Fibroblast of lung (primary cell): ENCODE measurements at places on chromosomes 2 and 18. TPM values are rescaled to one million over a fixed set of nuclear protein-coding genes. Genes with fewer than 3 reads are reported as not detected.
A peak's percentile ranks its signal among the peaks of the same experiment; 100 is the strongest.

GRCh38 chr2:96693286-96694200, 46.3 kb downstream of the LMAN2L start:
- DNase-seq = no peak

- DNase-seq = no peak
Measured at GRCh38 chr2:216932113-216932862, 72.4 kb upstream of the TNP1 start.

DNA sequence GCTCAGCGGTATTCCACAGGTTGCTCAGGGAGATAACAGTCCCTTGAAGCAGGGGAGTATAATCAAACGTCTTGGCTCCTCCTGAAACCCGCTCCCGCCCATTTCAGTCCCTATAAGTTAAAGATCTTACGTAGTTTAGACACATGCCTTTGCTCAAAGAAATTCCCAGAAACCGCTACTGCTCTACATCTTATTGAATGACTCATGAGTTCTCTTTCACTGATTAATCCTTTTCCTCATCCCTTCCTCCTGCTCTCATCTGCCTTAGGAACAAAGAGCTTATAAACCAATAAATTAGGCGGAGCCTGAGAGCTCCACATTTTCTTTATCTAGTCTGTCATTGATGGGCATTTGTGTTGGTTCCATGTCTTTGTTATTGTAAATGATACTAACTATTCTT, 4.2 kb upstream of the SERPINB4 start:
- peak; percentile 34 for DNase-seq

- DNase-seq = no peak
Measured at GRCh38 chr2:74617122-74617521, 31.0 kb downstream of the M1AP start.

DNA sequence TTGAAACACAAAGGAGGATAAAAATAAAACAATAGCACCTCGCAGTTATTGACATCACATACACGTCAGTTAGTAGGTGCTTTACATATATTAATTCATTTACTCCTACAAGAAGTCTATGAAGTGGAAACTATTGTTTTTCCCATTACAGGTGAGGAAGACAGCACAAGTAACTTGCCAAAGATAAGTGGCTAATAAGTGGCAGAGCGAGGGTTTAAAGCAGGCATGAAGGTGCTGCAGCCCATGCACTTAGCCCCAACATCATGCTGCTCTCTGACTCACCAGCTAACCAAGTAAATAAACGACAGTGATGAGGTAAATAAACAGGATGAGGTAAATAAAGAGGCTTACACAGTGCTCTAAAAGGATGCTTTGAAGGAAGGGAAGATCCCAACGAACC, 498.6 kb upstream of the ZEB2 start:
- no peak for DNase-seq

DNA sequence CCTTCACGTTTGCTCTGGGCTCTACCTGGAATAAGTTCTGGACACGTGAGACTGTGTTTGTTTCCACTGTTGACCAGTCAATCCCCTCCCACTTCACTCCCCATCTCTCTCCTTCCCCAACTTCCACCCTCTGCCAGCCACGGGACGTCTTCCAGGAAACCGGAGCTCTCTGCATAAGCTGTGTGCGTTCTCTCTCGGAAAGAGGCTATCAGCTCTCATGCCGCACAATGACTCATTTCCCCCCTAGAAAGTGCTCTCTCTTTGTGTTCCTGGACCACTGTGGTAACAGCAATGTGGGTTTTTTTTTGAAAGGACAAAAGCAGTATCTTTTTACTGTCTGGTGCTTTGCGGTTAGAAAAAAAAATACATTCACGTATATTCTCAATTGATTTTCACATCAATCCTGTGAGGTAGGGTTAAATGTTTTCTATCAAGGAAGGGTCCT, 10.2 kb downstream of the PROKR1 start:
- DNase-seq = peak; percentile 90

DNA sequence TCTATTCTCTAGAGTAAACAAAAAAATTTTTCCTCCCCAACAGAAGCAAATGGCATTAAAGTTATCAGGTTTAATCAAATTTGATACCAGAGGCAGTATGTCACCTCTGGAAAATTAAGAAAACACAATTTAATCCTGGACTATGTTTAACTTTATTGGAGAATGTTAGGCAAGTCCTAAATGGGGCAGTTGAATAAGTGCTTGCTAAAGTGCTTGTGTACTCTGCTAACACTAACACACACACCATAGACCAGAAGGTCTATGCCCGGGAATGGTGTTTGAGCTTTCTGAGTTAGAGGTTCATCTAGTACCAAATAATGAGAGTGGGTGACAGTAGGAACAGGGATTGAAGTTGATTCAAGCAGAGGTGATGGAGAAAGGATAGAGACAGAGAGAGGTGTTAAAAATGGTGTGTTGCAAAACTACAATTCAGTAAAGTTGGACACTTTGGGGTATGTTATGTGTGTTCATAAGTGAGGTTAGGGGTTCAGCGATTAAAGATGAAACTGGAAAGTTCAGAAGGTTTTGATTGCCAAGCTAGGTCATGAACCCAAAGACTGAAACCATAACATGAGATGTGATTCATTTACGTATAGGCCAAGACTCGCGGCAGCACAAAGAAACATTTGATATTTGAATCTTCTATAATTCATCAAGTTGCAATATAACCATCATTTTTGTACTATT, 40.5 kb upstream of the PEX13 start:
- no peak for DNase-seq

GRCh38 chr2:239468491-239469105, 67.8 kb upstream of the HDAC4 start:
- no peak for DNase-seq

DNA sequence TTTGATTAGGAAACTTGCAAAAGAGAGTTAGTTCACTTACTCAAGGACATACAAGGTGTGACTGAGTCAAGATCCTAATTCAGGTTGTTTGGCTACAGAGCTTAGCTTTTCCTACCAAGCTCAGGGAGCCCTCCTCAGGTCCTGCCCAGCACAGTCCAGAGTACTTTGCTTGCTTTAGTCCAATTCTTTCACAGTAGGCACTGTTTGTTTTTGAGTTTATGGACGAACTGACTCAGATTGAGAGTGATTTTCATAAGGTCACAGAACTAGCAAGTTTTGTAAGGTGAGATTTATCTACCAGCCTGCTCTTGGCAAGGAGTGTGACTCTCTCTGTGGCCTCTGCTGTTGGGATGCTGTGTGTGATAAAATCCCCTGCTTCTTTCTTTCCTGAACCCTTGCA, 310.5 kb downstream of the PTPRM start:
- DNase-seq = no peak

GRCh38 chr2:172572981-172573380, 17.1 kb downstream of the PDK1 start:
- DNase-seq = no peak

DNA sequence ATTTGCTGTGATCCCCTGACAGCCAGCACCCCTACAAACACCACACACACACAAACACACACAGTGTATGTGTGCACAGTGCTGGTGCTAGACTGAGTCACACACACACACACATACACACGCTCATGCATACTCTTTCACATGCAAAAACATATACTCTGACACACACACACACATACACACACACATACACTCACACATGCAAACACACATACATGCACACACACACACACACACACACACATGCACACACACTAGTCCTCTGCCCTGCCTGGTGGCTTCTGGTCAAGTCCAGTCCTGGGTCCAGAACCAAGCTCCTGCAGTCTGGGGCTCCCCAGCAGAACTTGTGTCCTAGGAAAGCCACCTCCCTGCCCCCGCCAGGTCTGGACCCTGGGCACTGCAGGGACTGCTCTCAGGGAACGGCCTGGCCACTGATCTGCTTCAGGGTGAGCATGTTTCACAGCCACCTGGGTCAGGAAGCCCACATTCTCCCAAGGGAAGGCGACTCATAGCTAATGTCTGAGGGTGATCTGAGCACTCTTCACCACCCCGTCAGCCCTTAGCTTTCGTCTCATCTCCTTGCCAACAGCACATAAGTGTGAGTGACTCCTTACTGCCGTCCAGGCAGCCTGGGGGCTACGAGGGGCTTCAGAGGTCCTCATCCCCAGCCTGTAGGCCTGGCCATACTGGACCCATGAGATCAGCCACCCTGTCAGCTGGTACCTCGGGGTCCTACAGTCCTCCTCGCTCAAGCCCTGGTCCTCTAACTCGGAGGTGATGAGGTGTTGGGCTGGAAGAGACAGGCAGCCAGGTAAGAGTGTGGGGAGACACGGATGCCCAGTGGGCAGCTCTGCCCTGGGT, 88.1 kb downstream of the MCFD2 start:
- peak; percentile 68 for DNase-seq

GRCh38 chr2:233832414-233832813, 21.9 kb downstream of the HJURP start:
- peak; percentile 6 for DNase-seq

- DNase-seq = peak; percentile 56
Measured at GRCh38 chr2:9178110-9178903, 28.3 kb upstream of the ASAP2 start.

- DNase-seq = no peak
Measured at GRCh38 chr2:100483895-100484294, 13.6 kb downstream of the NMS start.

DNA sequence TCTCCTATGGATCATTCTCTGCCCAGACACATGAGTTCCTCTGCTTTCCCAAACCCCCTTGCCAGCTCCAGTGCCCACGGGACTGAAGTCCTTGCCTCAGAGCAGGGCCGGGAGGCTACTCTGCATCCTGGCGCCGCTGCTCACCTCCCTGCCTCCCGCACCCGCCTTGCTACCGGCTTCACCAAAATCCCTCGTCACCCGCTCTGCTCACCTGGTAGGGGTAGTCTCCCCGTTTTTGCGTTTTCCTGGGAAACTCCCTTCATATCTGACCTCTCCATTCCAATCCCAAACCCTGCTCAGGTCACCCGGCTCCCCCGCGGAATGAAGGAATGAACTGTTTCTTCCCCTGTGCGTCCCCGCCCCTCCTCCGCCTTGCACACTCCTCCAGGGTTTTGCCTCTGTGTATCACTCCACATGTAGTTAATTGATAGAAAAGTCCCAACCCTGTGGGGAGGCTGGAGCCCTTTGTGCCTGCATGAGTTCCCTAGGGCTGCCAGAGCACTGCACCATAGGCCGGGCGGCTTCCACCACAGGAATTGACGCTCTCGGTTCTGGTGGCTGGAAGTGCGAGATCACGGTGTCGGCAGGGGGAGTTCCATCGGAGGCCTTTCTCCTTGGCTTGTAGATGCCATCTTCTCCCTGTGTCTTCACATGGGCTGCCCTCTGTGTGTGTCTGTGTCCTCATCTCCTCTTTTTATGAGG, 2.0 kb upstream of the DGKD start:
- no peak for DNase-seq

- peak; percentile 16 for DNase-seq
Measured at GRCh38 chr2:88329815-88330603, 122.5 kb downstream of the FOXI3 start.

- no peak for DNase-seq
Measured at GRCh38 chr2:88195246-88195645, 25.1 kb downstream of the THNSL2 start.

DNA sequence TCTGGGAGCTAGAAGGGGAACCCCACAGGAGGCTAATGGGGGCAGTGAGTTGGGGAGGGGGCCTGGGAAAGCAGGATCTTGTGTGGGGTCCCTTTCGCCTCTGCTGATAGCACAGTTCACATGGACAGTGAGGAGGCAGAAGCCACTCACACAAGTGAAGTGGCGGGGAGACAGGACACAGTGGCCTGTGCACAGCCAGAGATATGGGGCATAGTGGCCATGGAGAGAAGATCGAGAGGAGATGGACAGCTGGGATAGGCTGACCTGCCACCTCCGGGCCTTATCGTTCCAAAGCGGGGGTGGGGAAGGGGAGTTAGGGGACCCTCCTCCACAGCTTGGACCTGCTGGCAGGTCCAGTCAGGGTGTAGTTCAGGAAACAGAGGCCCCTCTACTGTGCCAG, 69.8 kb upstream of the EDAR start:
- DNase-seq = no peak

- no peak for DNase-seq
Measured at GRCh38 chr2:147013696-147014392, 831.0 kb upstream of the ACVR2A start.

GRCh38 chr2:105057005-105057404, 19.1 kb downstream of the MRPS9 start:
- no peak for DNase-seq

DNA sequence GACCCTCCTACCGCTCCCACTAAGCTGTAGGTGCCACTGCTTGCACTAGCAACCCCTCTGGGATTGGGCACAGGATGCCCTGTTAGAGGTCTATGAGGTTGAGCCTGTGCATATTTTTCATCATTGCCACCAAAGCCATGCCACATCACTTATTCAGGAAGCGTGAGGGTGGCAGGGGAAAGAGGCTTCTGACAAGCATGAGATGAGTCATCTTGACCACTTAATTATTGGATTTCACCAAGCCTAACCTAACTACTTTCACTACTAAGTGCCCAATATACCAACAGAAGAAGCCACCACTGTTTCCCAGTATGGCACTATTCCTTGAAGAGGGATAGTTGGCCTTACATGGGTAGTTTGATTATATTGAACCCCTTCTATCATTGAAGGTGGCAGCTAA, 181.3 kb upstream of the EPHA4 start:
- DNase-seq = no peak

- DNase-seq = peak; percentile 6
Measured at GRCh38 chr2:121284463-121285449, at the start of gene TFCP2L1. Gene TFCP2L1, minus strand, starts transcription at chr2:121285202. Its CDS starts 93 bp downstream, at chr2:121285109.

DNA sequence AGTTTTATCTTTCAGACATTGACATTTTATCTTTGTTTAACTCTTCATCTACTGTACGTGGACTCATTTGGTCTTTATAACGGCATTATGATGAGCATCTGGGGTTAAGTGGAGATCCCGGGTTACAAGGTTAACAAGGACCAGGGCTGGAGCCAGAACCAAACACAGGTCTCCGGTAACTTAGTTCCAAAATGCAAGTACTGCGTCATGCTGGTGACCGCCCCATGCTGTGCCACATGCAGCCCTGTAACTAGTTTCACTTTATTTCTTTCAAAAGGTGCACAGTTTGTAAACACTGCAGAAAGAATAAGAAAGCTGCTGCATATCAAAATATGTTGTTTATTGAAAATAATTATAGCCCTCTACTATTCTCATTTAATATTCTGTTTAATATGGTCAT, 3.1 kb downstream of the SLC5A7 start:
- DNase-seq = no peak

GRCh38 chr2:216532562-216532961, 33.9 kb downstream of the RPL37A start:
- no peak for DNase-seq

- DNase-seq = peak; percentile 36
Measured at GRCh38 chr18:63578357-63578958, 8.7 kb upstream of the SERPINB13 start.

- no peak for DNase-seq
Measured at GRCh38 chr2:6876309-6876708, 1.3 kb upstream of the RSAD2 start.

- no peak for DNase-seq
Measured at GRCh38 chr2:235979753-235980435, 188.3 kb downstream of the GBX2 start.

The TUBA3E gene
- not detected in 2 replicates for total RNA-seq

The ARHGEF33 gene
- total RNA-seq = 0.50 and 1.0 TPM in 2 replicates

The ELOA2 gene
- total RNA-seq = not detected in 2 replicates

The SCYGR4 gene
- not detected in 2 replicates for total RNA-seq

The ADGRF3 gene
- under 0.01 TPM in 1 of 2 replicates, not detected in the other for total RNA-seq

The COPS7B gene
- total RNA-seq = 12.1 and 17.7 TPM in 2 replicates

The ALLC gene
- not detected in 2 replicates for total RNA-seq

The CLEC4F gene
- not detected in 2 replicates for total RNA-seq

The CCDC150 gene
- total RNA-seq = 3.9 and 5.1 TPM in 2 replicates

The FIGN gene
- 0.51 and 1.5 TPM in 2 replicates for total RNA-seq

The KLHL30 gene
- 0.26 and 1.2 TPM in 2 replicates for total RNA-seq

The BOLL gene
- total RNA-seq = not detected in 2 replicates

The ST8SIA5 gene
- under 0.01 TPM in 2 replicates for total RNA-seq

The KLHL41 gene
- total RNA-seq = 3.8 and 4.6 TPM in 2 replicates

The MYCN gene
- total RNA-seq = not detected in 2 replicates
